KBM-7 (cell line): ENCODE measurements at places on chromosomes 6 and 20.
A peak's percentile ranks its signal among the peaks of the same experiment; 100 is the strongest.

- DNase-seq: no peak
These were observed 59.4 kb downstream of the GNAS-AS1 start for GRCh38 chr20:58791286-58791685.

DNA sequence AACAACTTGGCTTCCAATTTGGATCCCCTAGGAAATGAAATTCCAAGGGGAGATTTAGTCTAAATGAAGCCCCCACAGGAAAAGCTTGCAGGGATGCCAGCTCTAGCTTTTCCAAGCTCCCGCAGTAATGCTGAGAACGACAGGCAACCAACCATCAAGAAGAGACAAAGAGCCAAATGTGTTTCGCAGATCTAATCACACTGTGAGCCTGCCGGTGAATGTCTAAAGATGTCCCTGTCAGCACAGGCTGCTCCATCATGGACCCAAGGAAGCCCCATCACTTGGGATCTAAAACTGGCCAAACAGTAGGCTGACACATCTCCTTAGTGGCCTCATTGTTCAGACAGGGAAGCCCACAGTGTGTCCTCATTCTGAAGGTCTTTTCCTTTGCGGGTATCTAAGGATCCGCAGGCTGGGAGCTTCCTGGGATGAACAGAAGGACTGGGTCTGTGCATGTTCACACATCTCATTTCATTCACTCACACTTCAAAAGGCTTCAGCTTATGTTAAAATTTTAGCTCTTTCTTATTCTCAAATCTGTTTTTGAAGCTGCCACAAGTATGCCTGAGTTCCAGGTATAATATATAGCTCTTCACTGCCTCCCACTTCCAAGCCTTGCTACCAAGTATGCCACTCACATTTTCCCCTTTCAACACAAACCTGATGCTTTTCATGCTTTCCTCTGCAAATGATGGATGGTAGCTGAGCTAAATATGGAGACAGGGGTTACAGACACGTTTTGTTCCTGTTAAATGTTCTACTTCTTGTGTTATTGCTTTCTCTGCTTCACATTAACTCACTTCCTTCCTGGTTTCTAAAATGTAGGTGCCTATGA, 229.8 kb downstream of the HIVEP2 start:
- peak; percentile 22 for DNase-seq

DNA sequence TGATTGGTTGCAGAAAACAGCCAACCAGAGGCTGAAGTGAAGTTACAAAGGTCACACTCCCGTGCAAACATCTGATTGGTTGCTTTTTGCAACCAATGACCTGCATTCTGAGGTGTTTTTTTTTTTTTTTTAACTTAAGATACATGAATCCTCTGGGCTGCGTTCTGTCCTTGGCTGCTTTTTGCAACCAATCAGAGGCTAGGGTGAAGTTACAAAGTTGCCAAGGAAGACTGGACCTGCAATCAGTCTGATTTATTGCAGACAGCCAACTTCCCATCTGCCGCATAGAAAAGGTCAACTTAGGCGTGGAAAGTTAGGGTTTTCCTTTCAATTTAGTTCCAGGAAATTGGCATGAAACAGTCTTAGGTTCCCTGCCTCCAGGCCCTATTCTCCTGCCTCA, 292.9 kb downstream of the PLCB1 start:
- DNase-seq: no peak

DNA sequence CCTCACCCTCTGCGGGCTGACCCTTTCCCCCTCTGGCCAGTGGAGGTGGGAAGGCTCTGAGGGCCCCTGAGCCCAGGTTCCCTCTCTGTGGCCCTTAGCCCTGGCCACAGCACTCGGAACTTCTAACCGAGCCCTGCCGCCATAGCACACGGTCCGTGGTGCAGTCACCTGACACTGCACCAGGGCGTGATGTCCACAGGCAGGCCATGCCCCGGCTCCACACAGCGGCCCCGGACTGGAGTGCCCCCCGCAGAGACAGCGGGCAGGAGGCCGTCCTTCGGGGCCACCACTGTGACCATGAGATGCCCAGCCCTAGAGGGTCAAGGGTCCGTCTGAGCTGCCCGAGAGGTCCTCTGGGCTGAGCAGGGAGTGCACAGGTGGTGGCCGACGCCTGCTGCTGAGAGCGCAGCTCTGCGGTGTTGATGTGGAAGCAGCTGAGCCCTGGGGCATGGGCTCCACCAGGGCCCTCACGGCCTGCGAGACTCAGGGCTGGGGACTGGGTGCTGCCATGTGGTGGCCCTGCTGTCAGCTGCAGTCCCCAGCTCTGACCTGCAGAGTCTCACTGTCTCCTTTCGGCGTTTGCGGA, 11.2 kb upstream of the BHLHE23 start:
- DNase-seq: no peak

DNA sequence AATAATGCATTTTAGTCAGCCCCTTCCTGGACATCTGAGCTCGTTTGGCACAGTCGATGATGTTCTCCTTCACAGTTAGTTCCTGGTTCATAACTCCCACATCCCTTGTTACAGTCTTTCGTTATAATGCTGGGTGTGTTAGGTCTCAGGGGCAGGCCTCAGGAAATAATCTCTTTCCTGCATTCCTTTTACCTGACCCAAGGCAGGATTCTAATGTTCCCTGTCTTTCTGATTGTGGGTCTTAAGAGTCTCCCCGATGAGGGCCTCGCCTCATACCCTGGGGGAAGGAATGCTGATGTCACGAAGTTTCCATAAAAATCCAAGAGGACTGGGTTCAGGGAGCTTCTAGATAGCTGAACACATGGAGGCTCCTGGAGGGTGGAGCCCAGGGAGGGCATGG, 104.0 kb upstream of the CARMIL1 start:
- DNase-seq: no peak

DNA sequence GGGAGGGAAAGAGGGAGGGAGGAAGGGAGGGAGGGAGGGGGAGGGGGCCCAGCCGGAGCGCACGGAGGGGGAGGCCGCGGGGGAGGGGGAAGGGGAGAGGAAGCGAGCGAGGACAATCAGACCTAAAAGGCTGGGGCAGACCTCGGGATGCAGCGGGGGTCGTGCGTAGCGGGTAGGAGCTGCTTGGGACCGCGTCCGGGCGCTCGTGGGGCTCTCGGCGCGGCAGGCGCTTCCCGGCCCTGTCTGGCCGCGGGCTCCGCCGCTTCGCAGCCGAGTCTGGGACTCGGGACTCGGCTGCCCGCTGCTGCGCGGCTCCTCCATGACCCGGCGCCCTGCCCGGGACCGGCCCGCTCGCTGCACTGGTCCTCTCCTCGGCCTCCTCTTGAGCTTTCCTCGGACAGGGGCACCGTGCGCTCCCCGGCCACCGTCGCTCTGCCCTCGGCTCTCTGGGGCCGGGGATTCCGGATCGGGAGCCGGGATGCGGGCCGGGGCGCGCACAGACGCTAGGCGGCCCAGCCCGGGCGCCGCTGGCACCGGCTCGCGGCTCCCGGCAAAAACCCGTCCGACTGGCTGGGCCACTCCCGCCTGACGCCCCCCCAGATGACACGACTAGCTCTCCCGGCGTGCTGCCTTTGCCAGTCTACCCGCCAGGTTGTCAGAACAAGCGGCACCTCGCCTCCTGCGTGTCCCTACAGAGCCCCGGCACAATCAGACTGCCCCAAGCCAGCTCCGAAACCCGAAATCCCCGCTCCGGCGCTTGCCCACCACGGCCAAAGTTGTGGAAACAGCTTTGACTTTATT, 2.2 kb downstream of the TFAP2A start:
- peak; percentile 56 for DNase-seq

DNA sequence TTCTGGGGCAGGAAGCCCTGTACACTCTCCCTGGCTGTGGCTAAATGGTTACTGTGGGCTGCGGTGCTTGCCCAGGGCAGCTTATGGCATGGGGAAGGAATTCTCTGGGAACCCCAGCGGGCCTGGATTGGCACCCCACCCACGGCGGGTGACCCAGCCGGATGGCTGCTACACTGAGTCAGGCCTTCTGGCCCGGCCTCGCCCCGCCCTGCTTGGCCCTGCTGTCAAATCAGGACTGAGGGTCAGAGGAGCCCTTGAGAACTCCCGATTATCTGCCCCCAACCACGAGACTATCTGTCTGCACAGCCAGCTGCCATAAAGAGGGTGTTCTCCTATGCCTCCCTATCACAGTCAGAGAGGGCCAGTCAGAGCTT, 7.3 kb upstream of the ITPR3 start:
- no peak for DNase-seq

GRCh38 chr20:58458342-58459057, 56.7 kb downstream of the APCDD1L start:
- peak; percentile 5 for DNase-seq

GRCh38 chr6:122845916-122846612, 57.0 kb downstream of the SMPDL3A start:
- no peak for DNase-seq

GRCh38 chr6:138106665-138107077, 548 bp downstream of the PERP start:
- no peak for DNase-seq

- no peak for DNase-seq
These were observed 360.1 kb downstream of the PLCB1 start for GRCh38 chr20:8492173-8492572.

GRCh38 chr6:36067374-36068011, 39.9 kb downstream of the MAPK14 start:
- DNase-seq: no peak

DNA sequence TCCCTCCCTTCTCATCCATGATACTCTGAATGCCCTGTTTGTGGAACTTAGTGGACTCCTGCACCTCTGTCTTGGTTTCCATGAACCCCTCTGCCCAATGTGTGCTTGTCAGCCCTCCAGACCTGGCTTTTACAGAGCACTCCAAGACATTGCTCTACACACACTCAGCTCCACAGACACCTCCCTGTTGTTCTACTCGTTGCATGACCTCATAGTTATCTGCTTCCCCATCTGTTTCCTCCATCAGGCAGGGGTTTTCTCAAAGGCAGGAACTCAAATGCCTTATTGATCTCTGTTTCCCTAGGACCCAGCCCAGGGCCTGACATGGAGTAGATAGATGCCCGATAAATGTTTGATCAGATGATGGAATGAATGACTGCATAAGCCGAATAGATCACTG, 13.3 kb downstream of the PLCG1 start:
- DNase-seq: peak; percentile 83

DNA sequence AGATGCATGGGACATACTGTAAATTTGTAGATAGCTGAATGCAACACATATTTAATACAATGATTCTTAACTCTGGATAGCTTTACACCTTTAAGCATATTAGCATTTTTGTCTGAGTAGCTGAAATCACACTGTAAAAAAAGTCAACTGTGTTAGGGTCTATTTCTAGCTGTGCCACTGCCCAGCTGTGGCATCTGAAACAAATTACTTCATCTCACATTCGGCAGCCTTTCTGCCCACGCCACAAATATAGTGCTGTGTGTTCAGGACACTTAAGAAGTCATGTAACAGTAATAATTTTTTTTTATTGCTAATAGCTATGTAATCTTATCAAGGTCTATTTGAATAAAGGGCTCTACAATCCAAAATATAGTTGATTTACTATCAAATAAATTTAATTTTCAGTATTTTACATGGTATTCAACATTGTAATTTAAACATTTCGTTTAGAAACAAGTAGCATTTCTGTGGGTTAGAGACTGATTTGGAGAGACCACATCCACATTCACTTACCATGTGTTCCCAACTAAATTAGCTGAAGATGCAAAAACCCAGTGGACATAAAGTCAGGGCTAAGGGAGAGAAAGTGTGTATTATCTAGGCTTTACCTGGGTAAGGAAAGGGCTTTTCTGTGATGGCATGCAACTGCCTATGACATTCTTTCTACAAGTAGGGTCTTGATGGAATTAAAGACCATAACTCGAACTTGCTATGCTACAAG, 276.7 kb downstream of the PLCB1 start:
- no peak for DNase-seq

GRCh38 chr6:52894285-52894684, 15.2 kb downstream of the GSTA3 start:
- DNase-seq: no peak

DNA sequence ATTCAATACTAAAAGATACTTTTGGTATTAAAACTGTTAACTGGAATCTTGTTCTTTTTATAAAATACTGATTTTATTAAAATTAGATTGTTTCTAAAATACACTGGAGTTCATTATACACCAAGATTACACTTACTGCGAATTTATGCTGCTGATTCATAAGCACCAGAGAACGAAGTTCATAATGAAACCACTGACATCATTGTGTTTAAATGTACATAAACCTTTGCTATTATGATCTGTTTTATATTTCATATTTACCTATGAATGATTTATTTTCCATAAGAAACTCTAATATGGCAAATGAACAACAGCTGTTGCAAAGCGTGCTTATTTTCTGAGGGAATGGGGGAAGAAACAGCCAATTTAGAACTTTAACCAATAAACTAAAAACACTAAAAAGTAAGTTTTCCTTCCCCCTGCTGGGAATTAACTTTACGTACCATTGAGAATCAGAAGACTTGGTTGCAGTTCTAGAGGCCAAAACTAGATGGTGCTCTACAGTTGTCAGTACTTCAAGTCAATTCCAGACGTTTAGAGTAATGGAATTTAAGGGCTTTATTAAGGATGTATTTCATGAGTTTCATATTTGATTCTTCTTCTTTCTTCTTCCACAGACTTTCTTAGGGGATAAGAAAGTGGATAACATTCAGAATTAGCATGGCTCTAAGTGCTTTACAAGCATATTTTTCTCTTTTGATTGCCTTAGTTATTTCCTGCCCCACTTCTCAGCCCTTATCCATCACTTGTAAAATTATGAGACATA, 30.8 kb upstream of the COL19A1 start:
- peak; percentile 43 for DNase-seq

- DNase-seq: no peak
These were observed 158.5 kb downstream of the SASH1 start for GRCh38 chr6:148501178-148501590.
